Tracheal epithelial cell (primary cell): ENCODE measurements at places on chromosomes 4 and X. TPM values are rescaled to one million over a fixed set of nuclear protein-coding genes. Genes with fewer than 3 reads are reported as not detected.

MAGEA4 gene
- total RNA-seq: not detected in 2 replicates

CLIC2 gene
- total RNA-seq: under 0.01 and 1.7 TPM in 2 replicates

GABRB1 gene
- total RNA-seq: not detected in 2 replicates

FREM3 gene
- total RNA-seq: under 0.01 TPM in 1 of 2 replicates, not detected in the other

C4orf50 gene
- under 0.01 TPM in 1 of 2 replicates, not detected in the other for total RNA-seq
